ENCODE measurements at places on chromosomes 5 and 9.

- DNase-seq = no peak
These were observed 213.3 kb downstream of the IRX2 start for GRCh38 chr5:2538169-2538568.

- no peak for DNase-seq
These were observed 5.9 kb downstream of the DMRTA1 start for GRCh38 chr9:22452415-22453010.

GRCh38 chr5:98994611-98995010 lies 65.8 kb upstream of the CHD1 start:
- no peak for DNase-seq

DNA sequence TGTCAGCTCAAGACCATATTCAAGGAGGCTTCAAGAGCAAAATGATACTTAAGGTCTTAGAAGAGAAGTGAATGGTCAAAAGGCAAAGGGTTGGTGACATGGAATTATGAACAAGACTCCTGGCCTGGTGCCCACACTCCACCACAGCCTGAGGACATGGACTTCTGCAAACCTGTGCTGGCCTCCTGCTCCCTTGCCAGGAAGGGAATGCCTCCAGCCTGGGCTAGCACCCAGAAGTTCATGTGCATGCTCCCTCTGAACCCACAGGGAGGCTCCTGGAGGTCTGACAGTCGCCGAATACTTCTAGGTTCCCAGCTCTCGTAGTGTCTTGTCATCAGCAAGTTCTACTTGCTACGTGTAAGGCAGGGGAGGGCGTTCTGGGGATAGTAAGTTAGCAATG lies 156.7 kb downstream of the FSTL4 start:
- DNase-seq = no peak

DNA sequence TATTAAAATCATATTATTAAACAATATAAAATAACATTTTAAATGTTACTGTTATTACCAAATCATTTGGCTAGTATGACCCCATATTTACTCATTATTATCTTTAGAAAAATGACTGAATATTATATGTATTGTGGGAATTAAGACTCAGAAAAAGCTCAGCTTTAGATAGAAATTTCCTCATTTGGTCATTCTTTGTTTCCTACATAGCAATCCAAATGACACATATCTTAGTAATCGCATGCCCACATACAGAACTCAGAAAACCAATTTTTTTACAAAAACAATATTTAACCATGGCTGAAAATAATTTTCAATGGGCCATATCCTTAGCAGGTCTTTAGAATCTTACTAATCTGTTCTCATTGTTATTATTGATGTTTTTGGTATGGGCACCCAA lies 53.8 kb upstream of the TSLP start:
- no peak for DNase-seq

DNA sequence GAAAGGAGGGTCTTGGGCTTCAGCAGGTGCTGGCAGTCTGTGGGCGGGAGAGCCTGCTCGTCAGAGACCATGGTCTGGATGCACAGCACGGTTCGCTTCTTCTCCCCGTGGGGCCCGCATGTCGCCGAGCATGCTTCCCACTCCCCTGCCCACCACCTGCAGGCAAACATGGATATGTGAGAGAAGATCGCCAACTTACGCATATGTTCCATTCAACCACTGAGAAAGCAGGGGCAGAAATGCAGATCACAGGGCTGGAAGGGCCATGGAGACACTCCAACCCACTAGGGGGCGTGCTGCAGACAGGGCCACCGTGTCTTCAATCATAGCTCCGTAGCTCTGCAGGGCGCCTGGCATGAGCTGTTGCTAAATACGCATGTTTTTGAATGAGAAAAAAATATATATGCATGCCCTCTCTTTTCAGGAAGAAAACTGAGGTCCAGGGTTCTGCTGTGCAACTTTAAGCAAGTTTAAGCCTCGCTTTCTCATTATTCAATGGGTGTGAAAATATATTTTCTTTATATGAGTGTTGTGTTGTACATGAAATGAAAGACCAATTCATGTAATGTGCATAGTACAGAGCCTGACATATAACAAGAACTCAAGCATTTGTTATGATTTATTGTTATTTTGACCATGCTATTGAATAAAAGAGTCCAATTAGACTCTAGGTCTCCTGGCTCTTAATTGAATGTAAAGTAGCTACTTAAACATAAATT lies 148.0 kb downstream of the TARS1 start:
- no peak for DNase-seq

- no peak for DNase-seq
These were observed 15.7 kb upstream of the TNC start for GRCh38 chr9:115133649-115134048.

DNA sequence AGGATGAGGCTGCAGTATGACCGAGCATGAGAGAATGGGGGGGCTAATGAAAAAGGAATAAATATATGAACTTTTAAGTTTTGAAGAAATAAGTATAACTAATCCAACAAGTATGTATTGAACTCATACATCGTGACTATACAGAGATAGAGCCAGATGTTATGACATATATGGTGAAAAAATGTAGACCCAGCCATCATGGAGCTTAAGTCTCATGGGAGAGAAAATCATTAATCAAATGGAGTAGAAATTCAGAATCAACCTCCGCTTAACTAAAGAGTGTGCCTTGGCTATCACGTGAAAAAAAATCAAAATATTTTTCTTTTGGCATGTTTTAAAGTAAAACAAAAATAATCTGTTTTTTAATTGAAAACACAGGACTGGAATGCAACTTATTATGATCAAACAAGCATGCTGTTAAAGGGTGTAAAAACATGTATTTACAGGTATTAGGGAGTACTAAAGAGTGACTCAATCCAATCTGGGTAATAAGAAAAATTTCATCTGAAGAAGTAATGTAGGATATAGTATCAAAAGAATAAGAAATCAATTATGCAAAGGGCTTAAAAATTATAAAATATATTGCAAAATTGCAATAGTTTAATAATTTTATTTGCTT lies 868.5 kb upstream of the NUDT12 start:
- DNase-seq = no peak

DNA sequence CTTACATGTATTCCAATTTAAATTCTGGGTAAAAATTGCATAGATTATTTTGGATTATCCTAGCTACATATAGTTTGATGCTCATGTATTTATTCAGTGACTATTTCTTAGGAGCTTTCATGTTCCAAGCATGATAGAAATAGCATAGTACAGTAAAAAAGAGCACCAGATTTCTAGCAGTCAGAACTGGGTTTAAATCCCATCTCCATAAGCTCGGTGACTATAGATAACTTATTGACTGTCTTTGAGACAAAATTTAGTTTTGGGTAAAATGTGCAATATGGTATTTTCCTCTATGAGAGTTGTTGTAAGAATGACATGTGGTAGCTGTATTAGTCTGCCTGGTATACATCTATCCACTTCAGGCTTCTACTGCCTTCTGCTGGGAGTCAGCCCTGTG lies 889.6 kb downstream of the DTWD2 start:
- no peak for DNase-seq

DNA sequence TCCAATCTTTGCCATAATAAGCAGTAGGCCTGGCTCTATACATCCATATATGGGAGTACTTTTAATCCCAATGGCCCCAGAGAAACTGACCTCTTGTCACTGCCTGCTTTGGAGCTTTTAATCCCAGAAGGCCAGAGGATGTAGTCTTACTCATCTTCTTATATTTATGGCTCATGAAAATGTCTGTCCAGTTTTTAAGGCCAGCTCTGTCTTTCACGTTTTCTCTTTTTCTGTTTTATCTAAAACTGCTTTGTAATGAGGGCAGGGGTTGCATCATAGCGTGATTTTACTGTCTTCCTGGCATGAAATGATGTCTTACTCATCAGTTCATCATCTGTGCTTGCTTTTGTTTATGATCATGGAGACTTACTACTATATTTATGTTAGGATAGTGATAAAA lies 1094.9 kb downstream of the MAT2B start:
- DNase-seq = no peak

DNA sequence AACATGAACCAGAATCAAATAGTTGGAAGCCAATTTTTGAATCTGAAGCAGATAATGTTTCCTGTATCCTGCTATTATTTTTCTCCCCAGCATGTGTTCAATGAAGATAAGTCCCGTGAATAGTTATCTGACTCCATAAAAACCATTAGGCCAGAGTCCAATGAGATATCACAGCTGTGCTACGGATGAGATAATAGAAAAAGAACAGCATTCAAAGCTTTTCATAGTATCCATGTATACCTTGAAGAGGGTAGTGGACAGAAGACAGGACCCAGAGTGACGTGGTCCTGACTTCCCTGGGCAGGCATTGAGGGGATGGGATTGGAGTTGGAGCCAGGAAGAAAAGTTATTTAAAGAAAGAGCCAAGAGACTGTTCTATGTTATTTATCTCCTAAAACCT lies 50.7 kb upstream of the C6 start:
- DNase-seq = no peak

- no peak for DNase-seq
These were observed 448.3 kb downstream of the NTRK2 start for GRCh38 chr9:85117831-85118230.

DNA sequence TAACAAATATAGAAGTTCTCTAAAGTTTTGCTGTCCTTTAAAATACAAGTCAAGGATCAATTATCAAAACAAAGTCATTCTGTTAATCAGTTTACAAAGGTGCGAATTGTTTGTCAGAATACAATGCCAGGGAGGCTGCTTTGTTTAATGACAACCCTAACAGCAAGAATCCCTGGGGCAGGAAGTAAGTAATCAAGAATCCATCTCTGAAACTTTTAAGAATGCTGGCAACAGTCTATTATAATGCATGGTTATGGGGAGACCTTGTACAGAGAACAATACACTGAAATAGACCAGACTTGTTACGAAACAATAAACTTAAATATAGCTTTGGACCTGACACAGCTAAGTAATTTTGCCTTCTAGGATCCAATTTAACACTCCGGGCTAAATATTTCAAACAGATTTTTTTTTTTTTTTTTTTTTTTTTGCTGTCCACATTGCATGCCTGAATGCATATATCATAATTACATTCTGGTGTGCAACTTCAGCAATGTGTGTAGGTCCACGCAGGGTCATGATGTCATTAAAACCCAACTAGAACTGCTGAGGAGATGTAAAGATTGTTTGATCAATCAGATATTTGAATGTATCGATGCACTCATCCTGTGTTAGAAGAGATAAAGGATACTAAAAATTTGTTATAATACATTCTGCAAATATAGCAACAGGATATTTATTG lies 421.3 kb downstream of the CETN3 start:
- DNase-seq = no peak

Measured in GM12878 (cell line).